H9 (cell line): ENCODE measurements at places on chromosomes 1 and 21. TPM values are rescaled to one million over a fixed set of nuclear protein-coding genes. Genes with fewer than 3 reads are reported as not detected.
A peak's percentile ranks its signal among the peaks of the same experiment; 100 is the strongest.

Gene CA6
- total RNA-seq = not detected in 2 replicates

Gene PGLYRP4
- total RNA-seq = not detected in 2 replicates

Gene LCA5L
- 0.46 and 0.50 TPM in 2 replicates for total RNA-seq

Gene KRTAP21-2
- total RNA-seq = not detected in 2 replicates

Gene TGFB2
- total RNA-seq = 0.13 TPM in 1 of 2 replicates, not detected in the other

Gene SLC2A5
- not detected in 2 replicates for total RNA-seq

Gene C1orf87
- total RNA-seq = 0.15 and 0.33 TPM in 2 replicates

Gene TCEA3
- 0.29 and 0.37 TPM in 2 replicates for total RNA-seq

GRCh38 chr1:83017276-83017675 lies 981.7 kb downstream of the TTLL7 start:
- no peak for DNase-seq
- H3K27ac ChIP-seq = no peak overlapping the region
- no peaks in the 10 kb centered on the region for H3K27me3 ChIP-seq
- H3K4me3 ChIP-seq = no peak overlapping the region
- no peaks in the 10 kb centered on the region for H3K4me1 ChIP-seq

DNA sequence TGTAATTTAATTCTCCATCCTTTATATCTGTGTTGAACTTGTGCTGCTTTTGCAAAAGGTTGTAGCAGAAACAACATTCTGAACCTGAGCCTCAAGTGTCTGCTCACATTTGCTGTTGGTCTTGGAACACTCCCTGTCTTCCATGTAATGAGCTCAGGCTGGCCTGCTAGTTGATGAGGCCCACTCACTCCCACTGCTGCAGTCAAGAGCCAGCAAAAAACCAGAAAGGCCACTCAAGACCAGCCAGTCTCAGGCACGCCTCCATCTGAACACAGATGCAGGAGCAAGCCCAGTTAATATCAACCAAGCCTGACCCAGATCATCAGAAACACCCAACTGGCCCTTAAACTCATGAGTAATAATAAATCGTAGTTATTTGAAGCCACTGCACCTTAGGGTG lies 342.2 kb upstream of the NFIA start:
- H3K27me3 ChIP-seq = no peaks in the 10 kb centered on the region
- H3K4me1 ChIP-seq = no peaks in the 10 kb centered on the region
- no peak overlapping the region for H3K27ac ChIP-seq
- H3K4me3 ChIP-seq = no peak overlapping the region

DNA sequence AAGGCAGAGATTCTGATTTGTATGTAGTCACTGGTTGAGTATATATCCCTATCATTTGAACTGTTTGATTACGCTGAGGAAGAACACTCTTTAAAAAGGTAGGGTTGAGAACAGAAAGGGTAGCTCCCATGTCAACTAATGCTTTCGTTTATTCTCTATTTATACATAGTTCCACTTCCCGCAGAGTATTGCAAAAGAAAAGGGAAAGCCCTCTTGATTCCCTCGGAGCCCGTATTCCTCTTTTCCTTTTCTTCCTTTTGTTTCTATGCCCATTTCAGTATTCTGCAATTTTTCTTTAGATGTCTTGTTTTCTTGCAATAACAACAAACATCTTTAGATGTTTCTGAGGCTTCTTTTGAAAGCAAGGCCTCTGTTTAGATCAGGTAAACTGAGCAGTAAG lies 78.2 kb downstream of the DNTTIP2 start:
- H3K36me3 ChIP-seq = no peaks in the 10 kb centered on the region
- DNase-seq = no peak
- no peak overlapping the region for H3K4me3 ChIP-seq

GRCh38 chr1:30197639-30198450 lies 525.5 kb downstream of the MATN1 start:
- H3K27me3 ChIP-seq = no peaks in the 10 kb centered on the region
- no peak for DNase-seq
- H3K36me3 ChIP-seq = no peaks in the 10 kb centered on the region

DNA sequence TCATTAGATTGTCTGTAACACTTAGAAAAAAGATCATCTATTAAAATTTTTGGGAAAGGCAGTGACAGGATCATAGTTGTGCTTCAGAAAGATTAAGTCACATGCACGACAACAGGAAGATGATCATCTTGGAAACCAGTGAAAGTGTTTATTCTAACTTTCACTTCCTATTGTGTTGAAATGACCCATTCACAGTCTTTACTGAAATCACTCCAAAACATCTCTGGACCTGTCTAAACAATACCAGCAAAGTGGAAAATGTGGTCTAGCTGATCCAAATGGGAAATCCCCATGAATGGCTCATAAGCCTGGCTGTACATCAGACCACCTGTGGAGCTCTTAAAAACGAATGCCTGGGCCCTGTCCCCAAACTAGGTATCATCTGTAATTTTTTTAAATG lies 111.1 kb upstream of the ETV3 start:
- H3K27me3 ChIP-seq = no peaks in the 10 kb centered on the region
- no peak for DNase-seq
- H3K27ac ChIP-seq = no peak overlapping the region

GRCh38 chr1:111334169-111334568 lies 43.5 kb downstream of the CHIA start:
- no peaks in the 10 kb centered on the region for H3K4me1 ChIP-seq
- H3K36me3 ChIP-seq = peaks cover 3% of the 10 kb centered on the region; the same call in 1 of the 3 replicates
- H3K4me3 ChIP-seq = no peak overlapping the region
- DNase-seq = peak; percentile 43

- peaks cover 6% of the 10 kb centered on the region for H3K36me3 ChIP-seq
- H3K27me3 ChIP-seq = no peaks in the 10 kb centered on the region; the same call in 1 of the 2 replicates
- no peaks in the 10 kb centered on the region; the same call in 1 of the 2 replicates for H3K4me1 ChIP-seq
- H3K4me3 ChIP-seq = peak within 1 kb of the TSS; percentile 71
- DNase-seq = peak; percentile 91
These were observed at the start of the genes FBXO2 and FBXO44 for GRCh38 chr1:11654137-11654938. Gene FBXO2 (minus strand): TSS chr1:11654429. CDS start chr1:11654340, 89 bp downstream. Gene FBXO44 (plus strand): TSS chr1:11654877. CDS start chr1:11655836, 959 bp downstream.

DNA sequence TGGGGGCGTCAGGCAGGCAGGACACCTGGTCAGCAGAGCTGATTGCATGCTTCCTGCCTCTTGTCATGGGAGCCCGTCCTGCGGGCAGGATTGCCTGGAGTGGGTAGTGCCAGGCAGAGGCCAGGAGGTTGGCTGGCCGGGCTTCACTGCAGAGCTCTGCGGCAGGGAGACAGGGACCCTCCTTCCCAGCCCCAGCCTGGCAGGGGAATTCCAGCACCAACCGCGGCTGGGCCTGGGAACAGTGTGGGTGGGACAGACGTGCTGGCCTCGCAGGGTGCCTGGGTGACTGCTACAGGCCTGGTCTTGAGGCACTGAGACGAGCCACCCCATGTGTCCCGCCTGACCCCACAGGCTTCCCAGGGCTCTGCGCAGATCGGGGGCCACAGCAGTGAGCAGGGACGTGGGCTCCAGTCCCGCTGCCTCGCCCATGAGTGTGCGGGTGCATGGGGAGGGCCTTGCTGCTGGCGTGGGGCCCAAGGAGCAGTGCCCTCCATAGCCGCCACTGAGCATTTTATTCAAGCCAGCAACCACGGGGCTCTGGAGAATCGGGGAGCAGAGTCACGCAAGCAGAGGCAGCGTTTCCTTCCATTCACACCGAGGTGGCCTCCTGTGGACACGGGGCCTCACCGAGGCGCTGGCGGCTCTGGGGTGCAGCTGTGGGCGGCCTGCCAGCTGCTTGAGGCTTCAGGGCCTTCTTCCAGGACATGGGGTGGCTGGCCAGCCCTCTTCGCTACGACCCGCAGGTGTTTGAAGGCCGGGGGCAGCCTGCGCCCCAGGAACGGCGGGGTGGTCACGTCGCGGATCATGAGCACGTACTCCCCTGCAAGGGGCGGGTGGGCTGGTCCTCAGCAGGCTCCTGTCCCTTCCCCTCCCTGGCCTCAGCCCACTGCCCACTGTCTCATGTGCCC lies 70.3 kb downstream of the MORN1 start:
- H3K4me1 ChIP-seq = no peaks in the 10 kb centered on the region; the same call in 1 of the 2 replicates
- H3K4me3 ChIP-seq = no peak overlapping the region
- no peak overlapping the region for H3K27ac ChIP-seq
- no peaks in the 10 kb centered on the region; the same call in 2 of the 3 replicates for H3K36me3 ChIP-seq

GRCh38 chr1:30472526-30472925 lies 250.9 kb downstream of the MATN1 start:
- H3K4me1 ChIP-seq = no peaks in the 10 kb centered on the region
- DNase-seq = no peak
- H3K27ac ChIP-seq = no peak overlapping the region
- H3K36me3 ChIP-seq = no peaks in the 10 kb centered on the region; the same call in 2 of the 3 replicates

GRCh38 chr1:82979593-82980236 lies 1019.2 kb downstream of the TTLL7 start:
- peaks cover 6% of the 10 kb centered on the region; the same call in 1 of the 2 replicates for H3K4me1 ChIP-seq
- no peak overlapping the region for H3K27ac ChIP-seq
- H3K36me3 ChIP-seq = no peaks in the 10 kb centered on the region
- H3K27me3 ChIP-seq = no peaks in the 10 kb centered on the region

DNA sequence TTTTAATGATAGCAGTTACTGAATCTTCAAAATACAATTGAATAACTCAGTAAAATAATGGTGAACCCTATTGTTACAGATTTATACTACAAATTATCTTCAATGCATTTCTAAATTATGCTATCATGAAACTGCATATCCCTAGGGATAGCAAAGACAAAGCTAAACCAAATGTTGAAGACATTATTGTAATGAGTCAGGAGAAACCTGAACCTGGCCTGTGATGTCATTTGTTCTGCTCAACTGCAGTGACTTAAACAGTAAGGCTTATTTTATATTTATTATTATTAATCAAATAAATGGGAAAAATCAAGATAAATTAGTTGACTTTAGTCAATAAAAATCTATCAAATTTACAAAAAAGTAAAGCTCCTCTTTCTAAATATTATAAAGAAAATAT lies 100.3 kb downstream of the UCHL5 start:
- H3K4me1 ChIP-seq = no peaks in the 10 kb centered on the region
- no peak overlapping the region for H3K4me3 ChIP-seq

GRCh38 chr1:201648907-201649721 lies 110.2 kb downstream of the NAV1 start:
- peak overlapping the region; percentile 78 for H3K4me3 ChIP-seq
- peak; percentile 82 for DNase-seq
- peaks cover 5% of the 10 kb centered on the region; the same call in 1 of the 2 replicates for H3K27me3 ChIP-seq
- H3K27ac ChIP-seq = no peak overlapping the region
- no peaks in the 10 kb centered on the region for H3K36me3 ChIP-seq

- H3K27ac ChIP-seq = no peak overlapping the region
These were observed 144.9 kb downstream of the HIVEP3 start for GRCh38 chr1:41773842-41774241.

GRCh38 chr1:173356191-173356762 lies 120.9 kb upstream of the PRDX6 start:
- no peak overlapping the region for H3K4me3 ChIP-seq
- peaks cover 17% of the 10 kb centered on the region for H3K36me3 ChIP-seq
- no peak for DNase-seq
- no peak overlapping the region for H3K27ac ChIP-seq
- no peaks in the 10 kb centered on the region for H3K27me3 ChIP-seq
- H3K4me1 ChIP-seq = no peaks in the 10 kb centered on the region

DNA sequence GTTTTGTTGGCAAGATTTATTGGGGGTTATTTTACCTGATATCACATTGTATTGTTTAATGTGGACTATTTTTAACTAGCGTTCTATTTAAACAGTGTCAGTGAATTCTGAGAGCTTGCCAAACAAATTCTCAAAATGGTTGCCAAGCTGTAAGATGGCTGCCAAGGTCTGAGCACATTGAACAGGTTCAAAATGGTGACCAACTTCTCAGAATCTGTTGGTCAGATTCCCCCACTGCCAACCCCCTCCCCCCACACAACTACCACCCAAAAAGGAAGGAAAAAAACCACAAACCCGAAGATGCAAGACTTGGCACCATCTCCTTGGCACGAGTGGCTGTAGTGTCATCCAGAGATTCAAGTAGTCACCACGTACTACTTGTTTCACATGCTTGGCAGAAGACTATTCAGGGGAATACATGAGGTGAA lies 159.1 kb downstream of the NFIA start:
- H3K36me3 ChIP-seq = no peaks in the 10 kb centered on the region; the same call in 2 of the 3 replicates
- peaks cover 5% of the 10 kb centered on the region for H3K4me1 ChIP-seq
- H3K27me3 ChIP-seq = no peaks in the 10 kb centered on the region
- DNase-seq = no peak

DNA sequence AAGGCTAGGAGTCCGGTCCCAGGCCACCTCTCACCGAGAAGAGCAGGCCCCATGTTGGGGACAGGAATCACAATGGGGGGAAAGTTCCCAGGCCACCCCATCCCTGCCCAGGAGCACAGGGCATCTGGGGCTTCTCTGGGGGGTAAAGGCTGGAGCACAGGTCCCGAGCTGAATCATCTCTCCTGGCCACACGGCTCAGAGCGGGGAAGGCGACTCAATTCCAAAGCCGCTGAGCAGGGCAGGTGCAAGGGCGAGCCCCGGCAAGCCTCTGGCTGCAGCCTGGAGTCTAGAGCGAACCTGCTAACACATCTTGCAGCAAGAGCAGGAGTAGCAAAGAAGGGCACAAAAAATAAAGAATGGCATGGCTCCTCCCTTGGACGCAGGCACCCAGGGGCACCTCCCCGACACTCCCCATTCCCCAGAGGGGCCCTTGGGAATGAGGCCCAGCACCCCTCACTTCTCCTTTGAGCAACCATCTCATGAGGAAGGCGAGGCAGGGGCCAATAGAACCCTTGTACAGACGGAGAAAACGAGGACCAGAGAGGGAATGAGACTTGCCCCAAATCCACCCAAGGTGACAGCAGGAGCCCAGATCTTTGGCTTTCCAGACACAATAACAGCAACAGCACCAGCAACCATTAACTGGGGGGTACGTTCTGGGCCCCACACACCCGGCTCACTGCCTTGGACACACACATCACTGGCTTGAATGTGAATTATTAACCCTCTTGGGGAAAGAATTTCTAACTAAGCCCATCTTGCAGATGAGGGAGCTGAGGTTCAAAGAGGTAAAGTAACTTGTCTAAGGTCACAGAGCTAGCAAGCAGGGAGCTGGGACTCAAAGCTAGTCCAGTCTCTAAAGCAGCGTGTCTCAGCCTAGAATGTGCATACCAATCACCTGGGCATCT lies 20.7 kb upstream of the ALDH4A1 start:
- H3K36me3 ChIP-seq = peaks cover 5% of the 10 kb centered on the region; the same call in 1 of the 2 replicates
- DNase-seq = no peak
- H3K27ac ChIP-seq = no peak overlapping the region
- no peaks in the 10 kb centered on the region for H3K27me3 ChIP-seq
- H3K4me3 ChIP-seq = no peak overlapping the region

DNA sequence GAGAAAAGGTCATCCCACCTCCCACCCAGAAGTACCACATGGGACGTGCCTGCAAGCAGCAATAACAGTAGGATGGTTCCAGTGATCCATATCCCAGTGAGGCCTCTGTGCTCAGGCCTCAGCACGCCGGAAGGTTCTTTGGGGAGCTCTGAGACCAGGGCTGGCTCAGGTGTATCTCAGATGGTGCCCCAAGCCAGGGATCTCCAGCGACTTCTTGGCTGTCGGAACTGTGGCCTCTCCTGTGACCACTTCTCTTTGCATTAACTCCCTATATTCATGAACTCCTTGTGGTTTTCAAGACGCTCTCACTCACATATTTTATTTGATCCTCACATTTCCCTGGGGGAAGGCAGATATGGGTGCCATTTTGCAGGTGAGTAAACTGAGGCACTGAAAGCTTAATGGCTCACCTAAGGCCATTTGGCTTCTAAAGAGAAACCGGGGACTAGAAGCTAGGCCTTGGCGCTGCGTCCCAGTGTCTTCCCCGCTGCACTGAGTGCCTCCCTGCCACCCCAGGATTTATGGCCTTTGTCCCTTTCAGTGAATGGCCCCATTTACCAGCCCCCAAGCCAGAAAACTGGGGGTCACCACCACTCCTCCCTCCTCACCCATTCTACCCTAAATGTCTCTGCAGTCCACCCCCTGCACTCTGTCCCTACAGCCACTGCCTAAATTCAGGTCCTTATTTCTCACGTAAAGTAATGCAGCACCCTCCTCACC lies 101.9 kb downstream of the CCDC185 start:
- no peak overlapping the region for H3K27ac ChIP-seq
- H3K4me1 ChIP-seq = no peaks in the 10 kb centered on the region
- H3K4me3 ChIP-seq = no peak overlapping the region
- H3K27me3 ChIP-seq = no peaks in the 10 kb centered on the region
